Foreskin keratinocyte (primary cell): ENCODE measurements at places on chromosomes 3 and 15. TPM values are rescaled to one million over a fixed set of nuclear protein-coding genes. Genes with fewer than 3 reads are reported as not detected.

GRCh38 chr15:98177966-98178592 is 217.6 kb downstream of the ARRDC4 start:
- peak; percentile 81 for DNase-seq

DNA sequence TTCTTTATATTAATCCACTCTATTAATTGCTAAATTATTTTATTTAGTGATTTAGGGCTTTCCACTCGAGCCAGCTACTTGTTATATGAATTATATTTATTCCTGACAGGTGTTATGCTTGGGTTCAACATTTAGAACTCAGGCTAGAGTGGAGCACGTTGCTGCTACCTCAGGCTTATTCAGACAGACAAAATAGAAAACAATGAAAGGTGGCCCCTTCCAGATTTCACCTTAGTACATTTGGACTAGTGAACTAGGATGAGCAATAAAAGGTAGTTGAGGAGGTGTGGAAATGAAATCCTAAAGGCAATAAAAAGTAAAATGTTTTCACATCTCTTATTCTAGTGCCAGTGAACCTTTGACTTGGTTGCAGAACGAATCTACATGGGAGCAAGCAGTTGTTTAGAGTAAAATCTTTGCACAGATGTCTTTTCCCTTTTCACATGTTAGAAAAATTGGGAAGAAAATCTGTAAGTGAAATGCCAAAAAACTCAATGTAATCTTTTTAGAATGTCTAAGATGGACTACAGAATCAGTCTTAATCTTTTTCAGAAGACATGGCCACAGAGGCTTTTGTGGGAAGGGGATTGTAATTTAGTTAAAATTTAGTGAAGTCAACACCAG is 63.8 kb downstream of the AKAP13 start:
- DNase-seq: no peak

- DNase-seq: no peak
Measured at GRCh38 chr3:192611411-192611810, 115.9 kb downstream of the FGF12 start.

DNA sequence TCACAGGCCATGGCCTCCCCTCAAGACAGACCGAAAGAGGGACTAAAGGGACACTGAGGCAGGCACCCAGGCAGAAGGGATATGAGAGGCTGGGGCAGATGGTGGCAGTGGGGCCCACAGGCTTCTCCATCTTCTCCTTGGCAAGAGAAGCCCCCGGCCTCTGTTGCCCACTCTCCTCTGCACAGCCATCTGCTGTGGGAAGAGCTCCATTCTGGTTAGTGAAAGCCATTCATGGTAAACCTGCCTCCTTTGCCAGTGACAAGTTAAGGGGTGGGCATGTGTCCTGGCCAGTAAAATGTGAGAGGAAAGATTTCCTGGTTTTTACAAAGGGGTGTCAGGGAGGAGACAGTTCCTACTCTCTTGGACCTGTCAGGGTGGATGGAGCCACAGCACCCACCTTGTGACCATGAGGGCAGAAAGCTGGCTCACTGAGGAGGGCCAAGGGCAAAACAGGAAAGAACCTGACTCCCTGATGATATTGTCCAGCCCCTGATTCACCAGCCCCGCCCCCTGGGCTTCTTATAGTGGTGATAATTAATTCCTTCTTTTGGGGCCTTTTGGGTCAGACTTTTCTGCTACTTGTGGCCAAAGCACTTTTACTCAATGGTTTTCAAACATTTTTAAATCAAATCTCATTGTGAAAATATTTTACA is 130.4 kb upstream of the SMAD3 start:
- DNase-seq: no peak

The GOLGA6D gene
- not detected in 2 replicates for total RNA-seq
